Endothelial cell (in vitro differentiated cells): ENCODE measurements at places on chromosomes 7 and 10.

- no peak for DNase-seq
Observed at GRCh38 chr7:21504021-21504420, 38.8 kb upstream of the DNAH11 start.

GRCh38 chr7:157603716-157604115 is 266.9 kb downstream of the DNAJB6 start:
- DNase-seq = no peak

- DNase-seq = no peak
Observed at GRCh38 chr7:102169651-102170392, 116.8 kb upstream of the SH2B2 start.

- no peak for DNase-seq
Observed at GRCh38 chr10:62352356-62352970, 21.7 kb upstream of the ZNF365 start.

- DNase-seq = no peak
Observed at GRCh38 chr7:23293500-23294073, 5.6 kb upstream of the MALSU1 start.

- DNase-seq = no peak
Observed at GRCh38 chr7:28889290-28889689, 68.8 kb downstream of the TRIL start.

DNA sequence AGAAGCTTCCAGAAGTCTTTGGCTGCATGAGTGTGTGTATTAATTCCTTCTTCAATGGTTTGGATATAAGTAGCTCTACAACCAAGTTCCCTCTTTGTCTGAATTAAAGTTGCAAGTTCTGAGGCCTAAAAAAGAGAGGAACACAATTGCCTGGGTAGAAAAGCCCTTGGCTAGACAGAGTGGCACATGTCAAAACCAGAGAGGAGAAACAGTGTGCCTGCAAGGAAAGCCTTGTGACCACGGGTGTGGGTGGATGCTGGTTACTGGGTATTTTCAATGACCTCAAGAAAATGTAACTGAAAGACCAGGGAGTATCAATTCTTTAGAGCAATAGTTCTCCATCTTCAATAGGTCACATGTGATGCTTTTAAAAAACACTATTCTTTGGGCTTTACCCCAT is 148.3 kb downstream of the SVIL start:
- no peak for DNase-seq

GRCh38 chr7:84294847-84295455 is 100.4 kb upstream of the SEMA3A start:
- no peak for DNase-seq

- DNase-seq = no peak
Observed at GRCh38 chr7:10707519-10707918, 266.2 kb upstream of the PHF14 start.

DNA sequence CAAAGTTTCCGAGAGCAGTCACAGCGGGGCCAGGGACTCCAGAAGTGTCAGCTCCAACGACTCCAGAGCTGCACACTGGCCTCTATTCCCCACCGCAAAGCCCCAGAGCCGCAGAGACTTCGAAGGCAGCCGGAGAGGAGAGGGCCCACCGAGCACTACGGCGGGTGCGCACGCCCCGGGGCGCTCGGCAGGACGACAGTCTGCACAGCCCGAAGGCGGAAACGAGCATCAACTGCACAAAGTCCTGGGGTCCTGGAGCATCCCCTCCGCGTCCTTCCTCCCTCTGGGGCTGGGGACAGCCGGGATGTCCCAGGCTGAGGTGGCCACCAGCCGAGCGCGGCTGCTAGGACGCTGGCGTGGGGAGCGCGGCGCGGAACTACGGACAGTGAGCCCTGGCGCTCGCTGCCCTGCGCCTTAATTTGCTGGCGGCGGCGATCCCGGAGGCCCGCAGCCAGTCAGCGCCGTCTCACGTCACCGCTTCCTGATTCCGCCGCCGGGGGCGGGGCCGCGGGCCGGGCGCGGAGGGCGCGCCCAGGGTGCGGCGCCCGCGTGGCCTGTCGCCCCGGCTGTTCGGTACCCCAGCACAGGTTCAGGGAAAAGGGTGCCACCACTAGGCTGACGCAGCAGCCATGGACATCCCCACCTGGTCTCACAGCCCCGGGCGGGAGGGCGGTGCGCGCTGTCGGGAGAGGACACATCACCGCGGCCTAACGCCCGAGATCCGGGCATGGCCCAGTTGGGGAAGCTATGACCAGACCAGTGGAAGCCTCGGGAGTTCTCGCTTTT is at the start of gene TBX20:
Gene TBX20 (minus strand): TSS at position 391 of the 786 bp plus-strand sequence. CDS start 480 bp downstream, outside the sequence.
- DNase-seq = peak; percentile 52

GRCh38 chr7:135713836-135714470 is 14.0 kb downstream of the SLC13A4 start:
- DNase-seq = no peak

DNA sequence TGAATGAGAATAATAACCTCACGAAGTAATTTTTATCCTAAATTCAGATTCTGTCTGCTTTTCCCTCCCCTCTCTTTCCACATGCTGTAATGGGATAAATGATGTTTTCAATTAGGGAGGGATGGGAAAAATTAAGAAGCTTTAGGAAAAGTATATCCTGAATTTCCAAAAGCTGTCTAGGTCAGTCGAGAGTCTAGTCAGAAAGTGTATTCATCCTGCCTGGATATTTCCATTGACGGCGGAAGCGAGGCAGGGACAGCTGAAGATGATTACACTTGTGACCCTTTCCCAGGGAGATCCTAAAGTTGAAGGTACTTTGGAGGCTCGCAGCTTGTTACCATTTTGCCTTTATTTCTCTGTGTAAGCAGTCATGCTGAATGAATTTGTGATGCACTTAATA is 204.1 kb downstream of the ZNF365 start:
- DNase-seq = no peak

DNA sequence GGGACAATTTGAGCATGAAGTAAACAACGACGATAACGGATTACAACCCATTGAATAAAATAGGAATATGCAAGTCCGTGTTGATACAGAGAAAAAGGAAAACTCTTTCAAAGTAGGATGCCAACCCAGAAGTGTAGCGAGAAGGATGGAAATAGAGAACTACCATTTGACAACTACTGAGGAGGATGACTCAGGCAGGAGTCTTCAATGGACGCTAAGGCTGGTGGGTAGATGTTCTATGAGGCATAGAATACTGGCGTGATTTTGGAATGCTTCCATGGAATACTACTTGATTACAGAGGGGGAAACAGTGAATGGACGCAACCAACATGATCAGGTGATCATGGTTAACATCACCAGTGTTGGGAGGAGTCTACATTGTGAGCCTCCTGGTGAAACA is 828 bp upstream of the CFAP70 start:
- DNase-seq = no peak

DNA sequence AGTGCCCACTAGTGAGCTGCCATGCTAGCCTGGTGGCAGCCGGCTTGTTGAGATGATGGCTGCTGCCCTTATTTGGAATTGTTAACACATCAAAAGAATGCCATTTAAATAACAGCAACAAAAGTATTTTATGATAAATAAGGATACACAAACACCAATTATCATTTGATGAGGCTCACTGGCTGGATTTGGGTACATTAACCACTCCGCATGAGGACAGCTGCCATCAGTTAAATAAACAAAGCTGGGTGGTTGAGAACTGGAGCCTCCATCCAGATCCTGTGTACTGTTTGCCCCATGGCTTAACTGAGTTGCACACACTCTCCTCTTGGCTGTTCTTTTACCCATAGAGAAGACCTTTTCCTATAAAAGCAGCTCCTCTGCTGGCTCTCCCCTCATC is 103.8 kb downstream of the RGS10 start:
- no peak for DNase-seq

DNA sequence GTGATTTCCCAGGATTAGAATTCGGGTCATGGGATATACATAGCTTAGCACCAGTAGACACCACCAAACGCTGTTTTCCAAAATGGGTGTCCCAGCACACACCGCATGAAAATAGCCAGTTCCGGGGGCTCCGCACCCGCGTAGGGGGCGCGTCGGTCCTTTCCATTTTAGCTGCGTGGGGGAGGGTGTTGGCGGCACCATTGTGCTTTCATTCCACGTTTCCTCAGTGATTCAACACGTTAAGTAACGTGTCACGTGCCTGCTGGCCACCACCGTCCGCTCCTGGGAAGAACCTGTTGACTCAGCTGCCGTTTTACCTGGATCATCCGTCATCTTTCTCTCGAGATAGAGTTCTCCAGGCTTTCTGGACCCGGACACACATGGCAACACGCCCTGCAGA is 25.6 kb upstream of the ADGRA1 start:
- DNase-seq = no peak

DNA sequence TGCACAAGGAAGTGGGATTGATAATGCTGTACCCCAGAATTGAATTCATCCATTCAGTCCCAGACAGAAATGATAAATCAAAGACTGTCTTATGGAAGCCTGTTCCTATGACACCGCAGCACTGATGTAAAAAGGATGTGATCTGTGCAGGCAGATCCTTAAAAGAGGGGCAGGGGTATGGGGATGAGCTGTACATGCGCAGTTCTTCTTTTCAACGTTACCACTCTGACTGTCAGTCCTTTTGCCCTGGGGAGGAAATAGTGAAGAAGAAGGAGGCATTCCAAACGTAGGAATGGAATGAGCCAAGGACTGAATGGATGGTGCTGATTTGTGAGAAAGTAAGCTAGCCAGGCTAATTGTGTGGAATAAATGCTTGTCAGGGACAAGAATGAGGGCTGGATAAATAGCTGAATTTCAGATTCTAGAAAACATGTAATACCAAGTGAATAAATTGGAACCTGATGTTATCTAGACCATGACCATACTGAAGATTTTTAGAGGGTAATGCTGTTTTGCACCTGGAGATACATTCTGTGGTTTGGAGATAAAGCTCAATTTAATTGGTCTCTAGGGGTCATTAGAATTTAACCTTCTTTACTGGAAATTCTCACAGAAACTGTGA is 509.3 kb downstream of the SORCS3 start:
- no peak for DNase-seq

DNA sequence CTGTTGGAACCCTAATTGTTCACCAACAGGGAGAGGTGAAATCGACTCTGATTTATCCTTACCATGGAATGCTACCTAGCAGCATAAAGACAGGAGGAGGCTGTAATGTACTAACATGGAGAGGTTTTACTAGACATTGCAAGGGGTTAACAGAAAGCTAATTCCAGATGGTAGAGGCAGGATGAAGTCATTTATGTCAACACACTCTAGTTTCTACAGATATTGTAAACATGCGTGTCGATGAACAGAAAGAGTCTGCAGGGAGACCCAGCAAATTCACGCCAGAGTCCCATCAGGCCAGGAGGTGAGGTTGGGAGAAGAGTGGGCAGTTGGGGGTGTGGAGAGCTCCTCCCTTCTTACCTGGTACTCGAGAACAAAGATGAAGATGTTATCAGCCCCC is 7.0 kb downstream of the NPC1L1 start:
- no peak for DNase-seq

DNA sequence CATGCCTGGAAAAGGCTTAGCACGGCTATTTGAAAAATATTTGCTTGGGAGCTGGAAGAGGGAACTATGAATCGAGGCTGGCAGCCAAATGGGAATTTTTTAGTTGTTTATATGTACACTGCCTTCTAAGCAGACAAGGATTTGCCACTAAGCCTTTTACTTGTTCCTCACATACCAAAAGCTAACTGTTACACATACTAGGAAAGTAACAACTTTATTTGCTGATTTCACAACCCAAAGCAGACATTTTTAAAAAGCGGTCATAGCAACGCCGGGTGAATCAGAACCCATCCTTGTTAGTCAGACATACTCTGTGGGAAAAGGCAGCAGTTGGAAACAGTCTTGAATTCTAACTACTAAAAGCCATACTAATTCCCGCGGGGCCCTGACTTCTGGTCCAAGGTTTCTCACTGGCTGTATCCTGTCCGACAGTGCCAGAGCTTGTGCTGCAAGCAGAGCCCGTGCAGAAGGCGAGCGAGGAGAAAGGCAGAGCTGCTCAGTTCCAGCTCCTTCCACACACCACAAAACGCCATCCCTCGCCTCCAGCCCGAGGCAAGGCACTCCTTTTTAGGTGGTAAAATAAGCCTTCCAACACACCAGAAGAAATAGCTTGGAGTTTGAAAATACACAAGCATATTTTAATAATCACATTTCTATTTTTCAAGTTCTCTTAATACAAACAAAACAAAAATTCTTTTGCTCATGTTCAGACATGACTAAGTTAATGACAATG is 89.2 kb downstream of the RNF216 start:
- DNase-seq = no peak

GRCh38 chr10:91629715-91630549 is 2.9 kb downstream of the PPP1R3C start:
- DNase-seq = no peak

GRCh38 chr10:25071227-25071626 is 54.8 kb downstream of the THNSL1 start:
- no peak for DNase-seq

DNA sequence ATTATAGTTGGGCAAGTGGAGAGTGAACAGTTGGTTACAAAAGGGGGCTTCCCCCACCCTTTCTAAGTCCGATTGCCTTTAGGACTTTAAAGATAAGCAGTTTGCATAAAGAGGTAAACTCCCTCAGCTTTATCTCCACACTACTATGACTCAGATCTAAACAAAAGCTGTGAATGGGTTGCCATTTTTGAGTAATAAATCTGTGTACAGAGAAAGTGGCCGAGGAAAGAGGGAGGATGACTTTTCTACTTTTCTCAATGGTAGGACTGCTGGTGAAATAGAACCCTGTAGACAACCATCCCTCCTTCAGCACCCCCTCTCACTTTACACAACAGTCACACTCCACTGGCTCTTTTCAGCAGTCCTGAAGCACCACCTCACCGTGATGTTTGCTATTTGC is 71.2 kb downstream of the DNMBP start:
- no peak for DNase-seq

GRCh38 chr7:137439829-137440825 is 96.6 kb upstream of the PTN start:
- DNase-seq = no peak
